ENCODE measurements at places on chromosomes 1 and 21.

DNA sequence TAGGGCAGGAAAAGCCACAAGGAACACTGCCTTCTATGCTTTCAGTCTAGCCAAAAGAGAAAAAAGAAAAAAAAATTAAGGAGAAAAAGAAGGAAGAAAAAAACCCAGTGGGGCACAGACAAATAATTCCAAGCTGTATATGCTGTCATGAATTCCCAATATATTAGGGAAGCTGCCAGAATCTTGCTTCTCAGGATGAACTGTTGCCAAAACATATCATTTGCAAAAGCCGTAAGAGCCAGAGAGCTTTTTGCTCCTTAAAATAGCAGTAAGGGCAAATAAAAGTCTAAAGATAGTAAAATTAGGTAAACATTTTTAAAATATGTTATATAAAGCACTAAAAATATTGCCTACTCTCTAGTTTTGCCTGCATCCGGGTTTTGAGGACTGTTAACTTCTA lies 52.1 kb downstream of the PGM1 start:
- no peak for DNase-seq

GRCh38 chr1:23903754-23904153 lies 9.4 kb downstream of the CNR2 start:
- no peak for DNase-seq

GRCh38 chr1:173122344-173122935 lies 71.7 kb upstream of the TNFSF18 start:
- DNase-seq, result no peak

- peak; percentile 72 for DNase-seq
Measured at GRCh38 chr1:113073479-113073950, 517 bp downstream of the LRIG2 start.

DNA sequence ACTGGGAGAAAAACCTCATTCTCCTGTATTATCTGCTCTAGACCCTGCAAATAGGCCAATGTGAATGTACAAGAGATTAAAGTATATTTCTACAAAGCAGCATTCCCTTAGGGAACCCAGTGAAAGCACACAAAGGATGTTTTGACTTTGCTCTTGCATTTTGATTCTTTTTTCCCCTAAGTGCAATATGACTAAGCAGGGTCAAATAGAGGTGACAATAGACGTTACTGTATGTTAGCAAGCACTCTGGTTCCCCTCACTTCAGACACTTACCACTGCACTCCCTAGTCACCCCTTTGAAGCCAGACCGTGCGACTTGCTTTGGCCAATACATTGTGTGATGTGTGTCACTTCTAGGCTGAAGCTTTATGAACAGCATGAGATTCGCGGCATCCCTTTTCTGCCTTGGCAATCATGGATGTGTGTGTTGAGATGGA lies 209.7 kb downstream of the RHOU start:
- DNase-seq, result no peak

GRCh38 chr1:118881751-118882150 lies 106.4 kb downstream of the TBX15 start:
- no peak for DNase-seq

DNA sequence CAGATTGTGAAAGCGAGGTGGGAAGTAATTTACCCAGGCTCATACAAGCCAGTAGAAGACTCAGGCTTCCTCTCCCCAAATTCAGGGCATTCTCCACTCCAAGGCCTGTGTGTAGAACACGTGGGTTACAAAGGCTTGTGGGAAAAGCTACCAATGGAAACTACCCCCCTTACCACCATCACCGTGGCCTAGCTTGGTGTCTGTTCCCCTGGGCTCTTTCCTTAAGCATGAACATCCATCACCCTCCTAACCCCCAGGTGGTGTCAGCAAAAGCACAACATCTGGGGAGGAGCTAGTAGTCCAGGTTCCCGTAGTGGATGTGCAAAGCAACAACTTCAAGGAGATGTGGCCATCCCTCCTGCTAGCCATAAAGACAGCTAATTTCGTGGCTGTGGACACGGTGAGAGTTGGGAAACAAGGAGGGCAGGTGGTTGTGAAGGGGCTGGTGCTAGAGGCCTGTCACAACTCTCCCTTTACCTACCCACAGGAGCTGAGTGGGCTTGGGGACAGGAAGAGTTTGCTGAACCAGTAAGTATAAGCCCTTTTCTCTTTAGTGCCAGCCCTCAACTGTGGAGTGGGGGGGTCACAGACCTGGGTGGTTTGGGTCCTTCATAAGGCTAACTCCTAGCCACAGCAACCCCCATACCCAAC lies 701 bp upstream of the MUTYH start:
- no peak for DNase-seq

DNA sequence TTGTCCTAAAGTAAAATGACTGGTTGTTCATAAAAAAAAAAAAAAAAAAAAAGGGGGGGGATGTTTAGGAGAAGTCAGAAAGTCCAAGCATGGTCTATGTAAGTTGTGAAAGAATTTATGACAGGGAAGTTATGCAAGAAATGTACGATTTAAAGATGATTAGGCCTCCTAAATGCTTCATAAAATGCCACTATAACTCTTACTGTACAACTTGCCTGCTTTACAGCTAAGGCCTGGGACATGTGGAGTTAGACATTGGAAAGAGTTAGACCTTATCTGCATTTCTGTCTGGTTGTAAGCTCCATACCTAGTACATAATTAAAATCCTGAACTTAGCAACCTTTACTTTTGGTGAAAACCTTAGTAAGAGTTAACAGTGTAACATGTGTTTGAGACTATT lies 150.0 kb downstream of the TPR start:
- no peak for DNase-seq

- no peak for DNase-seq
Measured at GRCh38 chr1:62493656-62494055, 56.8 kb downstream of the USP1 start.

- peak; percentile 67 for DNase-seq
Measured at GRCh38 chr1:51189421-51190073, 46.5 kb upstream of the RNF11 start.

- no peak for DNase-seq
Measured at GRCh38 chr1:228835911-228836310, 100.6 kb downstream of the RHOU start.

GRCh38 chr1:107653765-107654164 lies 311.2 kb downstream of the VAV3 start:
- DNase-seq, result no peak

- no peak for DNase-seq
Measured at GRCh38 chr1:44405031-44405797, at the start of gene RNF220. Gene RNF220 (plus strand): TSS chr1:44405255.

GRCh38 chr1:12201352-12202189 lies 28.3 kb upstream of the VPS13D start:
- no peak for DNase-seq

DNA sequence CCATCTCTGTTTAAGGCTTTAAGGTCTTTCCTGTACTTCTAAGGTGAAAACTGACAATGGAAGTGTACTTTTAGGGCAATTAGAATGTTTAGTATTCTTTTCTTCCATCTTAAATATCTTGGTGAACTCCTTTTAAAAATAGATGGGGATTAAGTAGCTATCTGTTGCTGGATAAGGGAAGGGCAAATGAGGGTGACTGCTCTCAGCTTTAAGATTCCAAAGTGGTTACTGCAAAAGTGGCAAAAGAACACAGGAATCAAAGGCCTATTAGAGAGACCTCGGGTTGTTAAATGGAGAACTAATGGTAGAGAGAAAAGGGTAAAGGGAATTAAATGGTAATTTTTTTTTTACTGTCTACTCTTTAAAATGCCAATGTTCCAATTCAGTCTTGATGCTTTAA lies 774.1 kb upstream of the B3GALT2 start:
- no peak for DNase-seq

DNA sequence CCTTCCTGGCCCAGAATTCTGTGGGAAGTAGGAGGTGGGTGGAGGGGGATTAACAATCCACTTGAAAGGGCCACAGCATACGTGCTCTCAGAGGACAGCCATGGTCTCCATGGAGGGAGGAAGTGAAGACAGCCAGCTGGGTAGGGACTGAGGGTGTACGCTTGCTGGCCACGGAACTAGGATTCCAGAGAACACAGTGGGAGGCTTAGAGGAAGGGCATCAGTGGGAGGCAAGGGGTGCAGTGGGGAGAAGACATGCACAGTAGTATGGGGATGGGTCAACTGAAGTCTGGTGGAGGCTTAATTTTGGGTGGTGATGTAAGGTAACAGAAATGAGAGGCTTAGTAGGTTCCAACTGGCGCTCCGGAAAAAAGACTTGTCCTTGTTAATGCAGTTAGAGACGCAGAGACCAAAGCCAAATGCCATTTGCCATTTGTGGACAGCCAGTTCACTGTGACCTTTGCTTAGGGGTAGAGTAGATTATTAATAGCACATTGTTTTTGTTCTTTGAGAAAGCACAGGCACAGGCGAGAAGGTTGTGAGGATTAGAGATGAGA lies 103.0 kb downstream of the ZSCAN20 start:
- no peak for DNase-seq

DNA sequence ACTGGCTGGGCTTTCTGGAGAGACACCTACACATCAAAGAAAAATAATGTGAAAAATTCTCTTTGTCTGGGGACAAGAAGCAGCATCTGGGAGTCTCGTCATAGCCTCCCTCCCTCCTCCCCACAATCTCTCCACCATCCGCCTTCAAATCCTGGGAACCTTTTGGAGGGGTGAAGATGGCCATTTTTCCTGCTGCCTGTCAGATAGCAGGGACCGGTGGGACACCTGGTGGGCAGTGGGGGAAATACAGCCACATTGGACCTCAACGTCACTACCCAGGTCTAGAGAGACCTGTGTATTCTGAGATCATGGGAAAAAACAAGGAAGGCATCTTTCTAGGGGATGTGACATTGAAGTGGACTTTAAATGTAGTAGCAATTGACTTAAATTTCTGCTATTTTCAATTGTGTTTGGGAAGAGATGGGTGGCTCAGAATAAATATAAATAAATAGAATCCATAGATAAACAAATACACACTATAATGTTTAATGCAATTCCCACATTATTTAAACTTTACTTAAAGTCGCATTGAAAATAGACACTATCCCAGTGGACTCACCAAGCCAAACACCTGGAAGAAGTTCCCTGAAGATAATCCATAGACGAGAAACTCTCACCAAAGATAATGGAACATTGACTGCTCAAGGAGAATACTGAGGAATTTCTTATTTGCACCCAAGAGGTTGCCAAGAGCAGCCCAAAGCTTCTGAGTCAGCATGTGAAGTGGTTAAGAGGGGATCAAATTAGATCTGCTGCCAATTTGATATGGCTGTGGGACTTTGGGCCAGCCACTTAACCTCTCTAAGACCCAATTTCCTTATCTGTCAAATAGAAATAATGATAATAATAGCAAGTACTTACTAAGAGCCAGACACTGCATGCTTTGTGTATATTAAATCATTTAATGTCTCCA lies 147.6 kb upstream of the CAMK1G start:
- DNase-seq, result peak; percentile 86

DNA sequence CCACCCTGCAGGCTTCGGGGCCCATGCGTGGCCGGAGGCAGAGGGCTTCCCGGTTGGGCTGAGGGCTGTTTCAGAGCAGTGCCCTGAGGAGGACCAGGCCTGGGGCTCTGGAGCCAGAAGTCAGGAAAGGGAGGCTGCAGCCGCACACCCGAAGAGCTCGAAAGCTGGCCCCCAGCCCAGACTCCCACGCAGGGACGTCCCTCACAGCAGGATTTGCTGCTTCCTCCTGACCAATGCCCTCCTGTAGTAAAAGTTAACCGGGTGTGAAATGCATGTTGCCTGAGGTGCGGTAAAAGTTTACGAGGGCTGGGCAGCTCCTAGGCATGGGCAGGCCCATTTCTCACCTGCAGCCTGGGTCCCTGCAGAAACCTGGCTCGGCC lies 101.5 kb upstream of the ARHGEF16 start:
- DNase-seq, result no peak

GRCh38 chr1:197810812-197811211 lies 35.5 kb upstream of the DENND1B start:
- DNase-seq, result no peak

- no peak for DNase-seq
Measured at GRCh38 chr21:33434770-33435360, 31.7 kb downstream of the IFNGR2 start.

DNA sequence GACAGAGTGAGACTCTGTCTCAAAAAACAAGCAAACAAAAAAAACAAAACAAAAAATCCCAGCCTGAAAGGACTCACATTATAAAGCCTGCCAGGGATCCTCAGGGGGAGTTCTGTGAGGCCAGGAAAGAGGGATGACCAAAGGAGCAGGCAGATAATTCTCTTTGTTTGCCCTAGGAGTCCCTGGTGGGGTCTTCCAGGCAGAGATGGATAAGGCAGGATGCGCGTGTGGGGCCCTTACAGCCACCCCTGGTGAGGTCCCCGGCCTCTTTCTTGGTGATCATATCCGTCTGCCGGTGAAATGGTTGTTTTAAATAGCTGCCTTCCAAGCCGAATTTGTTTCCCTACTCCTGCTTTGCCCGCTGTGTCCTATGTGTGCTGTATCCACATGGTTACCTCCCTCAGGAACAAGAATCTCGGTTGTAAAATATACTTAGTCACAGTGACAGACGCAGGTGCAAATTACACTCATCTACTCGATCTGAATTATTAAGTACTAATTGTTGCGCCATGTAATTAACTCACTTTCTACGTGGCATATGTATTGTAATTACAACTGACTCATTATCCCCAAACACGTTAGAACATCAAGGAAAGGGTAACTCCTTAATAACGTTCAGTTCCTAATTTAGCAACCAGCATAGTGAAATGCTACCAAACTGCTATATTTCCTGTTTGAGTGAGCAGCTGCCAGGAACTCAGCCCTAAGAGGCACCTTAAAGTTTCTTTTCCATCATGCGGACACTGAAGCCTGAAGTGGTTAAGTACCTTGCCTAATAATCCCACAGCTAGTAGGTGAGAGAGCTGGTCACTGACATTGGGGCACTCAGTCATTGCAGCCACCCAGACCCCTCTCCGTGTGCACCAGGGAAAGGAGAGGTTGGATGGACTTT lies 106.4 kb downstream of the ZSCAN20 start:
- no peak for DNase-seq

- DNase-seq, result no peak
Measured at GRCh38 chr1:160708118-160708517, 3.5 kb downstream of the CD48 start.

GRCh38 chr1:21897844-21898243 lies 39.3 kb downstream of the HSPG2 start:
- no peak for DNase-seq

- DNase-seq, result no peak
Measured at GRCh38 chr1:36450919-36451305, 661 bp upstream of the OSCP1 start.

GRCh38 chr1:63892632-63893395 lies 119.0 kb downstream of the ROR1 start:
- DNase-seq, result no peak

DNA sequence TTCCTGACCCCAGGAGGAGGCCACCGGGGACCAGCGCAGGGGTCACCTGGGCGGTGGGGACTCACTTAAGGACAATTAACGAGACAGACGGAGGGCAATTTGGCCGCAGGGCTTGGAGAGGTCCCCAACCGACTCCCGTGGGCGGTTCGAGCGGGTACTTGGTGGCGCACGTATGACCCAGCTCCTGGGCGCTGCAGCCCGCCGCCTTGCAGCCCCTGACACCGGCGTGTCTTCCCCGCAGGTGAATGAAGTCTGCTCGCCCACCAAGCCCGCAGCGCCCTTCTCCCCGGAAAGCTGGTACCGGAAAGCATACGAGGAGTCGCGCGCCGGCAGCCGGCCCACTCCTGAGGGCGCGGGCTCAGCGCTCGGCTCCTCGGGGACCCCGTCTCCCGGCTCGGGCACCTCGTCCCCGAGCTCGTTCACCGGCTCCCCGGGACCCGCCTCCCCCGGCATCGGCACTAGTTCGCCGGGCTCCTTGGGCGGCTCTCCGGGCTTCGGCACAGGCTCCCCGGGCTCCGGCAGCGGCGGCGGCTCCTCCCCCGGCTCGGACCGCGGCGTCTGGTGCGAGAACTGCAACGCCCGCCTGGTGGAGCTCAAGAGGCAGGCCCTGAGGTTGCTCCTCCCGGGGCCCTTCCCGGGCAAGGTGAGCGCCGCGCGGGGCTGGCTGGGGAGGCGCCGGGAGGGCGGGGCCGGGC lies 1.4 kb downstream of the KIF26B start:
- DNase-seq, result peak; percentile 76

GRCh38 chr1:106608841-106609240 lies 447.6 kb upstream of the PRMT6 start:
- no peak for DNase-seq
